NCI-H2171 treated with DMSO at 0.1 percent for 48 hours (cell line): ENCODE measurements at places on chromosomes 12 and 14.

GRCh38 chr12:107884769-107885694, 110.5 kb downstream of the ASCL4 start:
- peak; percentile 69 for DNase-seq

DNA sequence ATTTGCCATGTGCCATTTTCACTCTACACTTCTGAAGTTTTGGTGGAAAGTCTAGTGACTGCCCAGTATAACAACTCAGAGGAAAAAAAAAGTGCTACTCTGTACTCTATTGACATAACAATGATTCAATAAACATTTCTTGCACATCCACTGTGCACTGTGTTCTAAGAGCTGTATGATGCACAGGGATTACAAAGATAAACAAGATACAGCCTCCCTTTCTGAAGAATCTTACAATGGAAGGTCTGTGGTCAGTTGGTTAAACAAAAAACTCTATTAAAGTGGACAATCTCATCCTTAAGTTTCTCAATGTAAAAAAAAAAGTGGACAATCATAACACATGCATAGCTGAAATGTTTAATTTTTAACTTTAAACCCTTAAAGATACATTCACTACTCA, 105.7 kb upstream of the RASSF8 start:
- DNase-seq, result no peak

DNA sequence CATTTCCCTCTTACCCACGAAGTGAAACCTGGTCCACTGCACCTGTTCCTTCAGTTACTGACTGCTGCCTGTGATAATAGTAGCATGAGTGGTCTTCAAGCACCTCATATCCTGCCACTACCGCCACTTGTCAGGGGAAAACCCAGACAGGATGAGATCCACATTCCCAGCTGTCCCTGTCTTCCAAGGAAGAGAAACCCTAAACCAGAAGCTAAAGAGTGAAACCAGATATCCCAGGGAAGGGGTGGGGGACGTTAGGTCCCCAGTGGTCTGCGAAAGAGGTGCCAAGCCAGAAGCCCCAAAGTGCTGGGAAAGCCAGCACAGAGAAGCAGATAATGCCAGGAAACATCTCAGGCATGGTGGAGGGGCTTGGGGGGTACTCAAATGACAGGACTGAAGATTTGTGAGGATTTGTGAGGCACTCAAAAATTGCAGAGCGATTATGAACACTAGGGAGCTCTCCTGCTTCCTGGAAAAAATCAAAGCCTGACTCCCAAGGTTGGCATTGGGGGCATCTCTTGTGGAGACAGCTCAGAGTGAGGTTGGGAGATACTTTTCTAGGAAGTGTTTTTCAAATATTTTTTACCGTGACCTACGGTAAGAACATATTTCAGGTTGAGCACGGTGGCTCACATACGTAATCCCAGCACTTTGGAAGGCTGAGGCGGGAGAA, 77.9 kb downstream of the TMEM30B start:
- DNase-seq, result peak; percentile 93

DNA sequence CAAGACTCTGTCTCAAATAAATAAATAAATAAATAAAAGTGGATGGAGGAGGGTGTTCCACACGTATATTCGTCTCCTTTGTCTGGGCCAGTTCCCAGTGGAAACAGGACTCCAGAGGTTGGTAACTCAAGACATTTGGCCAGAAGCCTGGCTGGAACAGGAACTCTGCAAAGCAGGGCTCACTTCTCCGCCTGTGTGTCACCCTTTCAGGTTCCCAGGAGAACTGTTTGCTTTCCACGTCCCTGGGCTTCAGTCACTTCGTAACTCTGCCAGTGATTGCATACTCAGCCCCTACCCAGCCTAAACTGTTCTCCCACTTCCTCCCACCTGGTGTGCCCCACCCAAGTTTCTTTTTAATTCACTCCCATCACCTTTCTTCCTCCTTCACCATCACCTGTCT, 7.0 kb upstream of the UBE2N start:
- DNase-seq, result peak; percentile 35
